GM12892 (cell line): ENCODE measurements at places on chromosomes 13 and 19.
A peak's percentile ranks its signal among the peaks of the same experiment; 100 is the strongest.

GRCh38 chr19:42333975-42334696 lies 8.7 kb downstream of the MEGF8 start:
- no peak for DNase-seq

GRCh38 chr19:18856385-18857126 lies 24.8 kb downstream of the UPF1 start:
- no peak for DNase-seq

GRCh38 chr19:45391871-45392665 lies 12.8 kb downstream of the PPP1R13L start:
- peak; percentile 2 for DNase-seq

- DNase-seq: no peak
These were observed 42.0 kb downstream of the ZNF486 start for GRCh38 chr19:20209051-20209450.

GRCh38 chr13:113397608-113398425 lies 33.9 kb upstream of the GRTP1 start:
- DNase-seq: no peak
